Activated CD4-positive, alpha-beta T cell treated with anti-CD3 and anti-CD28 coated beads, Interleukin-2, Interleukin-4, amounts not matched to agents 100 ng/mL and 50 ng/mL, durations not matched to agents 16 hours and 8 hours (primary cell): ENCODE measurements at places on chromosomes 7 and 10.
A peak's percentile ranks its signal among the peaks of the same experiment; 100 is the strongest.

GRCh38 chr7:83211685-83212084 lies 49.0 kb upstream of the PCLO start:
- DNase-seq = no peak

DNA sequence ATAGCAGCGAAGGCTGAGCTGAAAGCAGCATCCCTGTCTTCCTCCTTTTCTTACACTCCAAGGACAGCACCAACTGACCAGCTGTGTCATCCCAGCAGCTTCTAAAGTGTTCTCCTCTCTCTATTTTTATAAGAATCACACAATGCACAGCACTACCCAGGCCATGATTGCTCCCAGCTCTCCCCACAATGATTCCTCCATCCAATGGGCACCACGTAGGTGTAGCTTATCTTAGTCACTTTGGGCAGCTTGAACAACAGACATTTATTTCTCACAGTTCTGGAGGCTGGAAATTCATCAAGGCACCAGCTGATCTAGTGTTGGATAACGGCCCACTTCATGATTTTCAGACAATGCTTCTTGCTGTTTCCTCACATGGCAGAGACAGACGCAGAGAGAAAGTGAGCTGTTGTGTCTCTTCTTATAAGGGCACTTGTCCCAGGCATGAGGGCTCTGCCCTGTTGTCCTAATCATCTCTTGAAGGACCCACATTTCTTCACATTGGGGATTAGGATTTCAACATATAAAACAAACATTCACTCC lies 92.0 kb upstream of the CDC14C start:
- DNase-seq = no peak

DNA sequence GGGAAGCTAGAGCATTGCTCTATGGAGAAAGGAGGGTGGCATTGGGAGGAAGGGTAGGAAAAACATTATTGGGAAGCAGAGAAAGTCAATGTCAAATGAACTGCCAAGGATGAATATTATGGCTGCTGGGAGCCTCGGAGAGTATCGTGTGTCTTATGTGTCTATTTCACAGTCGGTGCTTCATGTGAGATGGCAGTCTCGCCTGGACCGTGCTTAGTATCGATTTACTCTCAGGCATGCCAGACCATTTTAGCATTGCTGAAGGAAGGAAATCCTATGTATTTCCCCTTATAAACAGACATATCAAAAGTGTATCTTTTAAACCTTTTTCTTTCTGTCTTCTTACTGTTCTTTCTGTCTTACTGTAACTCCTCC lies 612.6 kb downstream of the AUTS2 start:
- DNase-seq = no peak

- DNase-seq = no peak
Measured at GRCh38 chr7:101402835-101403234, 40.2 kb downstream of the COL26A1 start.

- no peak for DNase-seq
Measured at GRCh38 chr7:2498708-2499107, 20.9 kb upstream of the LFNG start.

GRCh38 chr10:84452003-84452402 lies 123.6 kb downstream of the CCSER2 start:
- DNase-seq = no peak

DNA sequence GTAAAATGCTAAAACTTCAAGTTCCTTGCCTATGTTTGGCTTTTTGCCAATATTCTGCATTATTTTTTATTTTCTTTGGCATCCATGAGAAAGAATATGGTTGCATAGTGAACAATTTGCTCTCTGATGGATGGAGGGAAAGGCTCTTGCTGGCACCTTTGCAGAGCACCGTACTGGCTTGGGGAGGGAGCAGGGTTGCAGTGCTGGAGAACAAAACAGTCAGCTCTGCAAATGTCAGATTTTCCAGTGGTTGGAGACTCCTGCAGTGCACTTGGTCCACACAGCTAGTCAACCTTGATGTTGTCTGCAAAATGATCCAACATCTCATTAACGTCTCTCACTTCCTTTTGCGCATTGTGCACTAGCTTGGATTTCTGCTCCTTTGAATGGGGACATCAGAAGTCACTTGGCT lies 100.8 kb downstream of the ANLN start:
- DNase-seq = no peak

- no peak for DNase-seq
Measured at GRCh38 chr10:28523725-28524252, 9.1 kb upstream of the WAC start.

GRCh38 chr7:117728890-117729624 lies 144.2 kb downstream of the CTTNBP2 start:
- DNase-seq = no peak

DNA sequence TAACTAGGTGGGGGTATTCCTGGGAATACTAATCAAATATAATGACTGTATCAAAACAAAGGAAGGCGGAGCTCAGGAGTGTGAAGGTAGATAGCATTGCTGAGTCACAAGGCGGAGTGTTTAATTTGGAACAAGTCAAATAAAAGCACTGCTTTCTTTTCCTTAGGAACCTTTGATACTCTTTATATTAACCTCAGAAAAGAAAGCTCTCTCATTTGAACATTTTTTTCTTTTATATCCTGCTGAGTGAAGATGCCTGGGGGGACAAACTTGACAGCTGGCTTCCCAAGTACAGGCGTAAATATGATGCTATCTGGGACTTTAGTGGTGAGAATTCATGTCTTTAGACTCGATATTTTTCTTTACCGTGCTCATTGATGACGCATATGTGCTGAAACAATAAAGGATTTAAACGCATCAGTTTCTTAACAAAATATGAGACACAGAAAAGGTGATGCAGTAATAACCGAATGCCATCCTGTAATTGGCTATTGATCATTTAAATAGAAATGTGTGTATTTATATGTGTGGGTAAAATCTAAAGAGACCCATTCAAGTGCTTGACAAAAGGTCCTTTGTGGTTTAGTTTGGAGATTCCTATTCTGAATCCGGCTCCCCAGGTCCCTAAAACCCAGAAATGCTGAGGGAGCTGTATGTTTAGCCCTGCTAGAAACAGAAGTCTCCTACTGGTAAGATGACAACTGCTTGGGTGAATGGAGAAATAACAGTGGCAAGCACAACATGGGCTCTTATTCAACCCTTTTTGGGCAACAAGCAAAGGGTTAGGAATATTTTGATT lies 102.7 kb downstream of the PRTFDC1 start:
- no peak for DNase-seq

- no peak for DNase-seq
Measured at GRCh38 chr10:86195521-86196157, 171.0 kb downstream of the GRID1 start.

DNA sequence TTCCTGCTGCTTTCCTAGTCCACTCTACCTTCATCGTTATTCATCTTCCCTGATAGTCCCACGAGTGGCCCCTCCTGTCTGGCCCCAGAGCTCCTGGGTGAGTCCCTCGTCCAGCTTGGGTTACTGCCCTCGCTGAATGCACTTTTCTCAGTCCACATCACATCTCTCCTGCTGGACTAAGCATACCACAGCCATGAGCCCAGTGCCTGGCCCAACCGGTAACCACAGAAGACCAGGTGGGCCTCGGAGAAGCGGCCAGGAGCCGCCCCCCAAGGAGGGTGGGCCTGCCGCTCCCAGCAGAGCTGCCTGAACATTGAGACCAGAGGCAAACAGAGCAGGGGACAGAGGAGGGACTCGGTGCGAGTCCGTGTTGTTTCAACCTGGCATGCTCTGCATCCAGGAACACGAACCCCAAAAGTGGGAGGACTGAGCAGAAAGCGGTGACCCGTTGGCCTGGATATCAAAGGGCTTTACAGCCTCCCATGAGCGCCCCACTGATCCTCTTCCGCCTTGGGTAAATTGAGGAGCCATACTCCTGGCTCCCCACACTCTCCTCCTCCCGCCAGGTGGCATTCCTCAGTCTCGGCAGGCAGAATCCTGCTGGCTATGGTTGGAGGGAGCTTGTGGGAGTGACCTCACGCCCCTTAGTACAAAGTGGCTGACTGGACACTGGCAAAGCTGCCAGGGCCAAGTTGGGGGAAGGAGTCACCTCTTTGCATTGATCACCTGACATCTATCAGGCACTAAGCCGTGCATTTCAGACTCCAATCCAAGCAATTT lies 13.3 kb downstream of the TMEM72 start:
- no peak for DNase-seq

DNA sequence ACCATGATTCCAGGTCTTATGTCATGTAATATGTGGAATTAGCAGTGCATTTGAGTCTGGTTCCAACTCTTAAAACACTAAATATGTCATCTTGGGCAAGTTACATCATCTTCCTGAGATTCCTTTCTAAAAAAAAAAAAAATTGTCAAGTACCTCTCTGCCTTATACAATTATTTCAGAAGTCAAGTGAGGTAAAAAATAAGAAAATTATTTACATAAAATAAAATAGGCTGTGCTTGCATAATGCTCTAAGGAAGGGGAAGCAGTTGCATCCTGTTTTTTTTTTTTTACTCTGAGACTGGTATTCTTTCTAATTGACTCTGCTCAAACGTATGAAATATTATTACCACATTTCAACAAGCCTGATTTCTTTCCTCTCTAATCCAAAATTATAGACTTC lies 55.1 kb upstream of the SEMA3A start:
- DNase-seq = no peak

GRCh38 chr10:86878983-86879713 lies 78.3 kb downstream of the MMRN2 start:
- no peak for DNase-seq

GRCh38 chr10:109698882-109699664 lies 224.2 kb downstream of the XPNPEP1 start:
- no peak for DNase-seq

- DNase-seq = no peak
Measured at GRCh38 chr7:105210721-105211205, 178.0 kb downstream of the SRPK2 start.

GRCh38 chr7:6133249-6133648 lies 102.1 kb downstream of the ANKRD61 start:
- DNase-seq = no peak

- no peak for DNase-seq
Measured at GRCh38 chr10:77857272-77857671, 69.3 kb downstream of the DLG5 start.

GRCh38 chr10:30967650-30968410 lies 63.8 kb downstream of the ZNF438 start:
- no peak for DNase-seq

DNA sequence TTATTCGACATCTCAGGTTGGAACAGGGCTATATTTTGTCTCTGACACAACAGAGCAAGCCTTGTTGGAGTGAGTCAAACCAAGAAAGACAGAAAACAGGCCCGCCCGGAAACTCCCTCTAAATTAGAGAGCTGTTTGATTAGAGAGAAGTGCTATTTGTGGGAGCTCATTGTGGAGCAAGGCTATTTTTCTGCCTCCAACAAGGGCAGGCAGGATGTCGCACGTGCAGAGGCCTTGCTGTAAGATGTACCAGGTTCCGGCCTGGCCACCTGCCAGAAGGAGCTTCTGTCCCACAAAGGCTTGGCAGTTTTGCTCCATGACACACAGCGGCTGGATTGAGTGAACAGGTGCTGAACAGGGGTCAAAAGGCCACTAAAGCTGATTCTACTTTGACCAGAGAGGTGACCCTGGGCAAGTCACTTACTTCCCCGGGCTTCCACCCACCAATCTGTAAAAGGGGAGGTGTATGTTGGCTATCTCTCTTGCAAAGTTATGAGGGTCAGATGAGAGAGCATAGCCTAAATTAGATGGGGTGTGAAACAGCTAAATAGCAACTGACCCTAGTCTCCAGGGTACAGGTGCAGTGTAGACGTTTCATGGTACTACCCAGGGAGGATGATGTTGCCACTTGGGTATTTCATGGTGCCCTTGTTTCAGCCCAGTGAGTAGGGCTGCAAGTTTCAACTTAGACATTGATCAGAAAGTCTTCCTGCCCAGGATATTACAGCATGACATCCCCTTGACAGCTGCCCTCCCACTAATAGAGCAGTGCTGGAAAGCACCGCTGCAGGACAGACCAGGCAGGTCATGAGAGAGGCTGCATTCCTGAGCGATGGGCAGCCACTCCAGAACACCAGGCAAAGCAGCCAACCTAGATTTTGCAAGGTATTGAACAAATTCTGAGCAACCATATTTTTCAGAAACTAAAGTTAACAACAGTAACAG lies 62.0 kb downstream of the VSTM4 start:
- DNase-seq = peak; percentile 44
